ENCODE measurements at places on chromosomes 11 and 22. TPM values are rescaled to one million over a fixed set of nuclear protein-coding genes. Genes with fewer than 3 reads are reported as not detected.

GRCh38 chr22:27654546-27655445 is 146.8 kb downstream of the MN1 start:
- DNase-seq: no peak

DNA sequence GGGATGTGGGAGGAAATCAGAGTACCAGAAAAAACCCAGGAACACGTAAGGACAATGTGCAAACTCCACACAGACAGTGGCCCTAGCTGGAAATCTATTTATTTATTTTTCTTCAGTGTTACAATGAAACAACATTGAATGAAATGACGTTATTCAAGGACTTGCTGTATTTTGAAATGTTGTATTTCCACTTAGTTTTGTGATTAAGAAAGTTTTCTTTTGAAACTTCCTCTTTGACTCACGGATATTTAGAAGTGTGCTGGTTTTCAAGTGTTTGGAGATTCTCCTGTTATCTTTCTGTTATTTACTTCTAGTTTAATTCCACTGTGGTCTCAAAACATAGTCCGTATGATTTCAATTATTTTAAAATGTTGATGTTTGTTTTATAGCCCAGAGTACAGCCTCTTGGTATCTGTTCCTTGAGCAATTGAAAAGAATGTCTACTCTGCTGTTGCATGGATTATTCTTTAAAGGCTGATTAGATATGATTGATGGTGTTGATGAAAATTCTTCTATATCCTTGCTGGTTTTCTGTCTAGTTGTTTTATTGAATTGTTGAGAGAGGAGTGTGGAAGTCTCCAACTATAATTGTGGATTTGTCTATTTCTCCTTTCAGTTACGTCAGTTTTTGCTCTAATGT is 141.0 kb downstream of the ARHGAP20 start:
- no peak for DNase-seq

- no peak for DNase-seq
Measured at GRCh38 chr11:2575591-2576051, 124.2 kb downstream of the KCNQ1OT1 start.

- DNase-seq: no peak
Measured at GRCh38 chr11:12685229-12685628, 11.0 kb downstream of the TEAD1 start.

GRCh38 chr11:113376156-113376555 is 11.4 kb upstream of the ANKK1 start:
- DNase-seq: no peak

The TRIM34 gene
- 22.2 TPM for polyA plus RNA-seq

- no peak for DNase-seq
Measured at GRCh38 chr22:28882545-28882877, 861 bp upstream of the ZNRF3 start.

GRCh38 chr11:74849525-74850391 is 99.1 kb downstream of the XRRA1 start:
- no peak for DNase-seq

- DNase-seq: no peak
Measured at GRCh38 chr11:13205486-13205885, 72.1 kb upstream of the BMAL1 start.

- no peak for DNase-seq
Measured at GRCh38 chr22:18091916-18092526, 14.2 kb downstream of the PEX26 start.

The CD3D gene
- 1.5 TPM for polyA plus RNA-seq

The LMNTD2 gene
- 2.8 TPM for polyA plus RNA-seq

- no peak for DNase-seq
Measured at GRCh38 chr11:17528906-17529843, 15.0 kb downstream of the USH1C start.

The PACS1 gene
- polyA plus RNA-seq: 51.7 TPM

DNA sequence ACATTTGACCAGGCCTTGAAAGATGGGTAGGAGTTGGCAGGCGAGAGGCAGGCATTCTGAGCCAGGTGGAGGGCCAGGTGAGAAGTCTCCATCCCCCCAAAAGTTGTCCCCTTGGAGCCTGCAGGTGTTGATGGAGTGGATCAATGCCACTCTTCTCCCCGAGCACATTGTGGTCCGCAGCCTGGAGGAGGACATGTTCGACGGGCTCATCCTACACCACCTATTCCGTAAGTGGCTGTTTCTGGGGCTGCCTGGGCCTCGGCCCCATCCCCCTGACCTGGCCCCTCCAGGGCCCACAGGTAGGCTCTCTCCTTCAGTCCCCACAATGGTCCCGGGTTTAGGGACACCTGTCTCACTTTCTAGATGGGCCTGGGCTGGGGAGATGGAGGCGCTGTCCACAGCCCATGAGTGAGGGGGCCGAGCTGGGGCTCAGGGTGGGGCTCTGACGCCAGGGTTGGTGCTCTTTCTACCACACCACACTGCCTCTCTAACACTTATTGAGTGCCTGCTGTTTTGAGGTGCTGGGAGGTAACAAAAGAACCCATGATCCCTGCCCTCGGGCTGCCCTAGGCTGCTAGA is 7.0 kb downstream of the PARVG start:
- no peak for DNase-seq

The SCUBE1 gene
- 1.4 TPM for polyA plus RNA-seq

The ZNF280B gene
- polyA plus RNA-seq: 4.4 TPM

GRCh38 chr11:78651923-78652842 is 77.5 kb upstream of the NARS2 start:
- no peak for DNase-seq

DNA sequence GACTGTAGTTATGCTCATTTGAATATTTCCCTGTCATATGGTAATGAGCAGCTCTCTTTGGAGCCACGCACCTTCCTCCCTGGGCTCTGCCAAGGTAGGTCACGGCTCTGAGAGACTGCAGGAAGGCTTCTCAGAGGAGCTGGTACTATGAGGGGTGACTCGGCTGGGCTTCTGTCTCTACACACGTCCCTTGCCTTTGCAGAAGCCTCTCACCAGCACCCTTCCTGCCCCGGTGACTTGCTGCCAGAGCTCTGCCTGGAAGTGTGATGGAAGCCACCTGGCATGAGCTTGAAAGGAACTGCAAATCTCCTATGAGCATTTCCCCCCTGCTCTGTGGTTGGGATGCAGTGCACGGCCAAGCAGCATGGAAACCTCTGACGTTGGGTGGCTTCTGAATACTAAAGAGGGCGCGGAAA is 74.2 kb downstream of the KIRREL3 start:
- no peak for DNase-seq

The SCYL1 gene
- polyA plus RNA-seq: 60.2 TPM

The DNAJB7 gene
- polyA plus RNA-seq: 1.3 TPM

GRCh38 chr22:35525687-35526332 is 14.8 kb upstream of the RASD2 start:
- DNase-seq: no peak

The ASCL2 gene
- polyA plus RNA-seq: 0.50 TPM

DNA sequence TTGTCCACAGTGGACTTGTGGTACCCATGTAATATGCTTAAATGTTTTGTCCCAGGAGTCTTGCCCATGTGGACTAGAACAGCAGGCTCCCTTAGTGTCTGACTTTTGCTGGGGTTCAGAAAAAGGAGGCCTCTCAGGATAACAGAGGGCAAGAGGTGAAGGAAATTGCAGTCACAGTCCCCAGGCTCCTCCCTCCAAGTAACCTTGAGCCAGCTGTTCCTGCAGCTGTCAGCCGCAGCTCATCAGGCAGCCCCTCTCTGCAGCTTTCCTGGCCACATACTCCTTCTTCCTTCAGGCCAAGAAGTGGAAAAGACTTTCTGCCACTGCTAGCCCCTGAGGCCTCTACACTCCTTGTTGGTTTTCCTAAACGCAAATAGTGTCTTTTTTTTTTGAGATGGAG is 6.3 kb upstream of the MYO18B start:
- DNase-seq: no peak

GRCh38 chr11:10139656-10140055 is 154.4 kb downstream of the SBF2 start:
- no peak for DNase-seq

- DNase-seq: no peak
Measured at GRCh38 chr11:14713496-14714244, 70.1 kb downstream of the PDE3B start.

DNA sequence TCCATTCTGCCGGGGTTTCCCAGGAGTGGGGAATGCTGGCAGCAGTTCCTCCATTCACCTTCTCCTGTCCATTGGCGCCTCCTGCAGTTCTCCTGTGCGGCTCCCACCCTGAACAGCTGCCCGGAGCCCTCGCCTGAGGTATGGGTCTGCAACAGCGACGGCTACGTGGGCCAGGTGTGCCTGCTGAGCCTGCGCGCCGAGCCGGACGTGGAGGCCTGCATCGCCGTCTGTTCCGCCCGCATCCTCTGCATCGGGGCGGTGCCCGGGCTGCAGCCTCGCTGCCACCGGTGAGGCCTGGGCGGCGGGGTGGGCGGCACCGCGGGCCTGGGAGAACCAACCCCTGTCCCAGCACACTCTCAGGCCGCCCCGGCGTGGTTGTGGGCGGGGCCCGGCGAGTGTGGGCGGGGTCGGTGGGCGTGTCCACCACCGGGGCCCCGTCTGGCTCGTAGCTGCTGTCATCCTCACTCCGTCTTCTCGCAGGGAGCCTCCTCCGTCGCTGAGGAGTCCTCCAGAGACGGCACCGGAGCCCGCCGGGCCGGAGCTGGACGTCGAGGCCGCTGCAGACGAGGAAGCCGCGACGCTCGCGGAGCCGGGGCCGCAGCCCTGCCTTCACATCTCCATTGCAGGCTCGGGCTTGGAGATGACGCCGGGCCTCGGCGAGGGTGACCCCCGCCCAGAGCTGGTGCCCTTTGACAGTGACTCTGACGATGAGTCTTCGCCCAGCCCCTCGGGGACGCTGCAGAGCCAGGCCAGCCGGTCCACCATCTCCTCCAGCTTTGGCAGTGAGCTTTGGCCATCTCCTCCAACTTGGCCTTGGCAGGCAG is 14.0 kb upstream of the RELT start:
- DNase-seq: no peak

The CD3E gene
- 3.3 TPM for polyA plus RNA-seq

DNA sequence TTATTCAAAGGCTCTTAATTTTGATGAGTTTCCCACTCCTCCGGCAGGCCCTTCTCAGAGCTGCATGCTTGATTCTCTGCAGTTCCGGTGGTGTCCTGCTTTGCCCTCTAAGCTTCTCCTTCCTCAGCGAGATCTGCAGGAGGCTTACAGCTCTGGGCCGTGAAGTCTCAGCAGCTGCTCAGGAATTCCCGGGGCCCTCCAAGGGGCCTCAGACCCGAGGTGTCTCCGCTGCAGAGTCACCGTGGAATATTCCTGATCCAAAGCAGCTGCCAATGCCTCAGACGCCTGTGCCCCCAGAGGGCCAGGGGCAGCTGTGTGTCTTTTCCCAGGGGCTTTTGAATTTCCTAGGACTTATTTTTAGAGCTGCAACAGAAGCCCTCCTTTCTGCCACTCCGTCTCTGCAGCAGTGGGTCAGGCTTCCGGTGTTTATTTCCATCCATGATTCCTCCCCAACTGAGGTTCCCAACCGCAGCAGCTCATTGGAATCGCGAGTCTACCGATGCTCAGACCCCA is 37.2 kb downstream of the RPS6KA4 start:
- DNase-seq: no peak

GRCh38 chr22:41862530-41863266 is 29.8 kb downstream of the SREBF2 start:
- DNase-seq: no peak

All from left lung (tissue), 14 donors.